Right renal pelvis (tissue), 4 donors: ENCODE measurements at places on chromosomes 2 and 18.

DNA sequence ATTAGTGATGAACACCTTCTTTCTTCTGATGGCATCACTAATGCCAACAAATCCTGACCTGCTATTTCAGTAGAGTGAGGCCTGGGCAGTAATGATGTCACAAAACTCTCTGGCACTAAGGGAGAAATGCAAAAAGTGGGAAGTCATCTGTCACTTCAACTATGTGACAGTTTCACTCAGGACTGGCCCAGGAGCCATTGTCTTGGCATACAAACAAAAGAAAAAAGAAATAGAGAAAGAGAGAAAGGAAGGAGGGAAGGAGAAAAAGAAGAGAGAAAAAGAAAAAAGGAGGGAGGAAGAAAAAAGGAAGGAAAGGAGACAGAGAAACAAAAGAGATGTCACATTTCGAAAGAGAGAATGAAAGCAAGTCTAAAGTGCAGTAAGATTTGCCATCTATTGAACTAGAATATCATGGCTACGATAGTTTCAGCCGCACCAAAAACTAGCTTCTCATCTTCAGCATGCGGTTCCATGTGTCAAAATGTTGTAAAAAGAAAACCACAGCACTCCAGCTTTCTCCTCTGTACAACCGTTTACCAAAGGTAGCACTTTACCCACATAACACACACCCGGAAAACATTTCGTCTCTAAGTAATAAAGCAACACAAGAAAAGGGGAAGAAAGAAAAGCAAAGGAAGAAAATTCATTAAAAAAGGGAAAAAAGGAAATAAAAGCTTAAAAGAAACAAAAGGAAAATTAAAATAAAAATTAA is 50.1 kb downstream of the CD226 start:
- DNase-seq, result no peak

DNA sequence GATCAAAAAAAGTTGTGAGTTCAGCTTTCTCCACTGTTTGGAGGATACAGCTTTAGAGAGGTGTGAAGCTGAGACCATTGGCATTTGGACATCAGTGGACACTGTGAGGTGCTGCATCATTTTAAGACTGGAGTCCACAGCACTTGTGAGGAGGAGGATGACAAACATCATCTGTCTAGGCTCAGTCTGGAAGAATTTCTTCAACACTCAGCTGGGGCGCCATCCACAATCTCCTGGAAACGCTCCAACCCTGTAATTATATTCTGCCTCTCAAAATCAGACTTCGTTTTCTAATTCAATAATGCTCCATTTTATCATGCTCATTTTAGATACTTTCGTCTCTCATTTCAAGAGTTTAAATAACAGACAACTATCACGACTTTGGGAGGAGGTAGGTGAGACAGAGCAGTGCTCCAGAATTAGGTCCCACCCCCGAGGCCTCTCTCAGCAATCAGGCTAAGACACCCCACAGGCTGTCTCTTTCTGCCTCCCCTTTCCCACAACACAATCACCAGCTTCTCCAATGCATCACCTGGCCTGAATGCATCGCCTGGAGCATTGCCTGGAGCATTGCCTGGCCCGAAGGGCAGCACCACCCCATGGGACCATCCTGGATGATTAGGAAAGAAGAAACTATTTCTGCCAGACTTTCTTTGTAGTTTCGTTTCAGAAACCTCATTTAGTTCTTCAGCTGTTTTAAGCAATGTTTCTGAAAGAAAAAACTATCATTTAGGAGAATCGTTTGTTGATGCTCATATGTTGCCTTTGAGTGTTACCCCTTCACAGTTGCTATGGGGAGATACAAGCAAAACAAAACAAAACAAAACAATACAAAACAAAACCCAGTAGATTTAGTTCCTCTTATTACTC is 37.0 kb upstream of the DPP10 start:
- DNase-seq, result no peak

DNA sequence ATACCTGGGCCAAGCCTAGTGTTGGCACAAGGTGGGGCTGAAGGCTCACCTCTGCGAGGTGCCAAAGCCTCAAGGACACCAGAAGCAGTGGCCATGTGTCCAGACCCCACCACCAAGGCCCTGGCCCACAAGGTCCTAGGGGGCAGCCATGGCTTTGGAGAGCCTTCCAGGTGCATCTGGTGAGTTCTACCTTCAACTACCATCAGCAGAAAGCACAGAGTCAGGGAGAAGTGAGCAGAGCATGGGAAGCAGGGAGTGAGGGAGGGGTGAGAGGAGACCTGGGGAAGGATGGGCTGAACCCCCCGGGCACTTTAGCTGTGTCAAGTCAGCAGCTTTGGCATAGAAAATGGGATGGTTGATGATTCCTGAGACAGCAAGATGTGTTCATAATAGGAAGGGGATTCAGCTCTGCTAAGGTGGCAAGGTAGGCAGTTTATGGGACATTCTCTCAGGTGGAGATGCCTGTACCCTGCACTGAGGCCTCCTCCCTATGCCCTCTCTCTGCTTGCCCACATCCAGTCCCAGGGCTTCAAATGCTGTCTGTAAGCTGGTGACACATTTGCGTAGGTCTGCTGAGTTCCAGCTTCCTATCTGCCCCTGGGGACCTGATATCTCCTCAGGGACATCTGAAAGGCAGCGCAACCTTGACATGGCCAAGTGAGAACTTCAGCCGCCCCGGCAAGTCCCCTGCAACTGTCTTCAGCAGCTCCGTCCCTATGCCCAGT is 83.4 kb upstream of the RGPD5 start:
- DNase-seq, result no peak

DNA sequence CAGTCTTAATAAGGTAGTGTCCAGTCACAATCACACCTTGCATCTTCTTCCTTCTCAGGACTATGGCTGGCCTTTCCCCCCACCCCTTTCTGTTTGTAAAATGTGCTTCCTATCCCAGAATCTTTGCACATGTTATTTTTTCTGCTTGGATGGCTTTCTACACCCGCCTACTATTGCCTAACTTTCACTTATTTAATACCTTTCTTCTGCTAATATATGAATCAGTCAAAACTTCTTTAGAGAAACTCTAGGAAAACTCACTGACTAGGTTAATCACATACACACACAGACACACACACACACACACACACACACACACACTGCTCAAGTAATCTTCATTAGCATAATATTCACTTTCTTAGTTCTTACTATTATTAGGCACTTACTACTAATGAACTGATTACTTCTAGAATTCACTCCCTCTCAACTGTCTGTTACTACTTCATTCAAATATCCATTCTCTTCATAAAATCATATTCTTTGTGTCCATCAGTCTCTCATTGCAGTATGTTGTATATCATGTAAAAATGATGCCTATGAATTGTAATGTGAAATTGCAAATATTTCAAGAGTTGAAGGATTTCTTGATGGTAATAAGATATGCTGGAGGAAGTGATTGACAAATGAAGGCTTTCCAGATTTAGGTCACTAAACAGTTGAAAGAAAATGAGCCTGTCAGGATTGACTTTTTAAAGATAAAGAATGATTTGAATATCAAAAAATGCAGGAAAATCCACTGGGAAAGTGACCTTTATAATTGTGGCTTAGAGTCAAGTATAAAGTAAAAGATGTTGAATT is 51.2 kb downstream of the CLIP4 start:
- DNase-seq, result no peak

GRCh38 chr2:182860858-182861257 is 5.6 kb downstream of the FRZB start:
- no peak for DNase-seq

DNA sequence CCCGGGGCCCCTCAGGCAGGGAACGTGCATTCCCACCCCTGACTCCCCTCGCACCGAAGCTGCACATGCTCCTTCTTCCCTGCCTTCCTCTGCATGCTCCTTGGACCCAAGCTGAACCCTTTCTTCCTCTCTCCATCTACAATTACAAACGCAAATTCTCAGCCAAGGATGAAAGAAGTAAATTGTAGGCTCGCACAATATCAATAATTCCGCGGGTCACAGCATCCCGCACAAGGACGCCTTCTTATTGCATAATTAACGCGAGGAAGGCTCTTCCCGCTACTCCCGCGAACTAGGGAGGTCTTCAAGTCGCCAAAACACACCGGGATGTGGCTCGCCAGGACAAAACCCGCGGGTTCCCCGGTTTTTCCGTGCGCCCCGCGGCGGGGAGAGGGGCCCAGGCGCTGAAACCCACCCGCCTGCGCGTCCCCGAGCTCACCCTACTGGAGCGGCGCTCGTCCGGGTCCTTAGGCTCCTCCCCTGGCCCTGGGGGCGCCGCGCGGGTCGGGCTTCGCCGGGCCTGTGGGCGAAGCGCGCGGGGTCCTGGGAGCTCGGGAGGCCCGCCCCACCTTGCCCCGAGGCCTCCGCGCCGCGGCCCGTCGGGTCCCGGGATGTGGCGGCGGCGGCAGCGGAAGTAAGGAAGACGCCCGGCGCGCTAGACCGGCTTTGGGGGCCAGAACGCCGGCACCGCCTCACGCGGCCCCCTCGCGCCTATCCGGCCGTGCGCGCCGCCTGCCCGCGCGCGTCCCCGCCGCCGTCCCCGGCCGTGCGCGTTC is at the start of gene CHST10:
Gene CHST10, minus strand, starts transcription at position 734 of the 776 bp plus-strand sequence. CDS start 10,993 bp downstream, outside the sequence.
- peak; percentile 54 for DNase-seq

- DNase-seq, result no peak
These were observed 271.8 kb downstream of the SUCLG1 start for GRCh38 chr2:84187258-84187657.

GRCh38 chr2:192443831-192444230 is 249.1 kb upstream of the TMEFF2 start:
- DNase-seq, result no peak

GRCh38 chr18:13597068-13597467 is 129.3 kb downstream of the FAM210A start:
- no peak for DNase-seq

GRCh38 chr18:24602201-24602600 is 141.8 kb downstream of the HRH4 start:
- no peak for DNase-seq

GRCh38 chr18:8287196-8287885 is 321.9 kb upstream of the RAB12 start:
- no peak for DNase-seq

GRCh38 chr2:11329776-11330175 is 14.7 kb downstream of the ROCK2 start:
- no peak for DNase-seq

- DNase-seq, result no peak
These were observed 1089.5 kb downstream of the LRP1B start for GRCh38 chr2:141041281-141041680.
